Activated CD8-positive, alpha-beta T cell treated with anti-CD3 and anti-CD28 coated beads for 36 hours (primary cell): ENCODE measurements at places on chromosomes 11 and 22. TPM values are rescaled to one million over a fixed set of nuclear protein-coding genes. Genes with fewer than 3 reads are reported as not detected.

GRCh38 chr11:135002236-135002635, 590.2 kb upstream of the B3GAT1 start:
- no peak for DNase-seq

GRCh38 chr22:33018232-33018864, 39.8 kb downstream of the SYN3 start:
- DNase-seq: peak; percentile 60

DNA sequence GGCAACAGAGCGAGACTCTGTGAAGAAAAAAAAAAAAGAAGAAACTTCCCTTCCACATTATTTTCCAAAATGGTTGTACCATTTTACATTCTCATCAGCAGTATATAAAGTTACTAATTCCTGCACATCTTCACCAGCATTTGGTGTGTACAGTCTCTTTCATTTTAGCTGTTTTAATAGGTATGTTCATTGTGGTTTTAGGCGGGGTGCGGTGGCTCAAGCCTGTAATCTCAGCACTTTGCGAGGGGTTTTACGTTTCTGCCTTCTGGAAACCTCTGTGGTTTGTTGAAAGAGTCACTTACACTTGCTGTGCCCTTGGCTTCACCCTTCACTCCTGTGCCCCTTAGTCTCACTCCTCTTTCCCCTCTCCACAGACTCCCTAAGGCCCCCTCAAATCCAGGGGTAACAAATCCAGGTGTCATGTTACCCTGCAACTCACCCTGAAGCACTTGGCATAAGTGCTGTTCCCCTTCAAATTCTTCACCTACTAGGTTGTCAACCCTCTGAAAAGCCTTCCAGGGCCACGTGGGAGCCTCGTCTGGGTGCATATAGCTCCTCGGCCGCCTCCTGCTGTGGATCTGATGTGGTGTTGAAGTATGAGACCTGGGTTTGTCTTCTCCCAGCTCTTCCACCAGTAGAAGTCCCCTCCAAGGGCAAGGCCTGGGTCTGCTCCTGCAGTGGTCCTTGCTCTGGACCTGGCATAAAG, 20.8 kb downstream of the TOB2 start:
- peak; percentile 77 for DNase-seq

GRCh38 chr22:23180301-23180892, at the start of gene BCR:
Gene BCR, plus strand, starts transcription at chr22:23180509. Its CDS starts 452 bp downstream, at chr22:23180961.
- DNase-seq: peak; percentile 61

DNA sequence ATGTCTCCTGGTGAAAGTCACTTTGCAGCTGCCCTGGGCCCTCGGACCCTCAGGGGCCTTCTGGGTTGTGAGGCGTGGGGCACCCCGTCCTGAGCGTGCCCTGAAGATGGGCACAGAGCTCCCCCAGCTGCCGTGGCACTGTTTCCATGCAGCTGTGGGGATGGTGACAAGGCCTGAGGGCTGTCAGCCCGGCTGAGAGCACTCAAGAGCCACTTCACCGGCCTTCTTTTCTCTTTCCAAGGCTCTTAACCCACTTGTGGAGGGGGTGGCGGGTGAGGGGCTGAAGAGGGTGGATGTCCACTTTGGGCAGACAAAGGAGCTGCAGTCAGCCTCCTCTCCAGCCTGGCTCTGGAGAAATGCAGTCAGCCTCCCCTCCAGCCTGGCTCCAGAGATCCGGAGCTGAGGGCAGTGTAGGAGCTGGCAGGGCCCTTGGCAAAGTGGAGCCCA, 239.5 kb downstream of the ST3GAL4 start:
- no peak for DNase-seq

- DNase-seq: no peak
Measured at GRCh38 chr11:5274395-5274794, 4.7 kb upstream of the HBE1 start.

GRCh38 chr11:1791912-1792311, 28.2 kb upstream of the CTSD start:
- no peak for DNase-seq

The ZC3H12C gene
- 0.40 TPM for total RNA-seq
